PC-3 (cell line): ENCODE measurements at places on chromosomes 12 and 14.

DNA sequence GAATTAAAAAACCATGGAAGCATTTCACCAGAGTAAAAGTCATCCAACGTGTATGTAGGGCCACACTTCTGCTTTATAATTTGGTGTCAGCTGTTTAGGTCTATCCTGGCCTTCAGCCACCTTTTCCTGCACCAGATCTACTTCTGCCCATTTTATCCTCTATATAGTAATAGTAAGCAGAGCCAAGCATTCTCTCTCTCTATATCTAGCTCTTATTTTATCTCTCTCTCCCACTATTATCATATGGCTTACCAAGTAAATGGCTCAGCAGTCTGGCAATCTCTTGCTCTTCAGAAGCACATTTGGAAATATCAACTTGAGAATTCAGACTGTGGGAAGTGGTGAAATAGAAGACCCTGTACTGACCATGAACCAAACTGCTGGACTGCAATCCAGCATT is 84.1 kb upstream of the FKBP4 start:
- DNase-seq: no peak

- DNase-seq: no peak
These were observed 99.8 kb downstream of the DAD1 start for GRCh38 chr14:22489244-22489545.

DNA sequence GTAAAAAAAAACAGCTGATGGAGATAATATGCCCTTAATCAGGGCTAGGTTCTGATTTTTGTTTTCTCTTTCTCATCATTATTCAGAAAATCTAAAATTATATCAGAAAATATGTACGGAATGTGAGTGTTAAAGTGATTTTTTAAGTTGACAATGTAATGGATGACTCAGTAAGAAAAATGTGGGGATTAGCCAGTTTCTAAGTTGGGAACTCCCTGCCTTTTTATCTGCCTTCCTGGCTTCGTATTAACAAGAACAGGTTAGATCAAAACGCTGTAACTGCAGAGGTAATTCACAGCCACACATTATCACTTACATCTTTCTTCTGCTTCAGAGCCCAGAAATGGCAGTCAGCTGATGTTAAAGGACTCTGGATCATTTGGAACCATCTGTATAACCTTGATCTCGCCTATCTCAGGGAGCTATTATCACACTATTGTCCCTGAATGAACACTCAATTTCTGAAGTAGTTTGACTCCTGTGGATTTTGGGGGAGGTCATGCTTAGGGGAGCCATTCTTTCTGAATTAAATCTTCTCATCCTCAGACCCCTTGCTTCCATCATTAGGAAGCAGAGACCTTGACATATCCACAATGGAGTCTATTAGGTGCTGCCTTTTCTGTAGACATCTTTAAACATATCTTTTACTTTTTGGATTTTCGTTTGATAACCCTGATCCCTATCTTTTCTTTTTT is 135.7 kb upstream of the SLC16A7 start:
- peak; percentile 30 for DNase-seq

- DNase-seq: no peak
These were observed 9.2 kb downstream of the NIN start for GRCh38 chr14:50821510-50822464.

GRCh38 chr12:96040305-96041133 is 5.1 kb upstream of the LTA4H start:
- no peak for DNase-seq

DNA sequence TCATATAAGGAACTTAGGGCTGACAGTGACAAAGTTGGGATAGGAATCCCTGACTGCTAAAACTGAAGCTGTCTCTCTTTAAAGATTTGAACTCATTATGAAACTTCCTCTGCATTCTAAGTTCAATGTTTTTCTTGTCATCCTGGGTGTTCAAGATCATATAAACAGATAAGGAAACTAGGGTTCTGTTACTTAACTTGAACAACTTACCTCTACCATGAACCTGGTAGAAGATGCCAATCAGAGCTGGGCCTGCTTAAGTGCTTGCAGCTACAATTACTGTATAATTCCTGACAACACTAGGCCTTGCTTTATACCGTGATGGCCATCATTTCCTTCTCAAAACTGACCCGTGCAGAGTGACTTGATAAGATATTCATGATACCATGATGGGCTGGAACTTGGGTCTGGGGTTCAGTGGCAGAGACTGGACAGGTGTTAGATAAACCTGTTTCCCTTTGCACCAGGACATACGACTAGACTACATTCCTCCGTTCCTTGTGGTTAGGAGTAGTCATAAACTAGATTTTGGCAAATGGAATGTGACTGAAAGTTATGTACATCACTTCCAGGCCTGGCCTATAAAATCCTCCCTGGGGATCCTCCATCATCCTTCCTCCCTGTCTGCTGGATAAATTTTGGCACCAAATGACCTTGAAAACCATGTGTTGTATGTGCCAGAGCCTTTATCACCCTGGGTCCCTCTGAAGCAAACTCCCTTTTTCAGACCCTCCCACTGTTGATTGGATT is 172.2 kb upstream of the PRICKLE1 start:
- peak; percentile 64 for DNase-seq

DNA sequence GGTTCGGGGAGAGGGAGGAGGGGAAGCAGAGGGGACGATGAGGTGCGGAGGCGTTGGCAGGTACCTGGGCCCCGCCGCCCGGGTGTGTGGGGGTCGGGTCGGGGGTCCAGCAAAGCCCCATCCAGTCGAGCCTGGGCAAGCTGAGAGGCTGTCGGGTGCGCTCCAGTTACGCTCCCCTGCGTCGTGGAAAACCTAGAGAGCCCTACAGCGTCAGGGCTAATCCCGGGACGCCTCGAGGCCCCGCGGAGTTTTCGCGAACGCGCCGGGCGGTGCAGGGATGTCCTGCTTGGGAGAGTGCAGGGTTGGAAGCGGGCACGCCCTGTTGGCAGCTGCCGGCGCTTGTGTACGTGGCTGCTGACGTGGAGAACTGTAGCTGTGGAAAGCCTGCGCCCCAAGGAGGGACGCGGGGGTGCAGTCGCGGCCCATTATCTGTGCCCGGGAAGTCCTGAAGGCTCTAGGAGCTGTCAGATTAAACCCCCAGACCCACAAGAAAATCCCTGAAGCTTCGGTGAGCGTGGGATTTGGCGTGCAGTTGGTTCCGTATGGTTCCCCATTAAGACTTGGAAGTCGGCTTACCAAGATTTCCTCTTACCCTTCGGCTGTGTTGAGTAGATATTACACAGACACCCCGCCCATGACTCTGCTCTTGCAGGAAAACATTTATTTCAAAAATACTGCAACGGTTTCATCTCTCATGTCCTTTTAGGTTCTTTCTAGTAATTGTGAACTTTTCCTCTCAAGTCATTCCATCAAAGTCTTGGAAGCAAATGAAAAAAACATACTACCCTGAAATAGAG is 11.3 kb upstream of the SLC38A2 start:
- DNase-seq: peak; percentile 78

DNA sequence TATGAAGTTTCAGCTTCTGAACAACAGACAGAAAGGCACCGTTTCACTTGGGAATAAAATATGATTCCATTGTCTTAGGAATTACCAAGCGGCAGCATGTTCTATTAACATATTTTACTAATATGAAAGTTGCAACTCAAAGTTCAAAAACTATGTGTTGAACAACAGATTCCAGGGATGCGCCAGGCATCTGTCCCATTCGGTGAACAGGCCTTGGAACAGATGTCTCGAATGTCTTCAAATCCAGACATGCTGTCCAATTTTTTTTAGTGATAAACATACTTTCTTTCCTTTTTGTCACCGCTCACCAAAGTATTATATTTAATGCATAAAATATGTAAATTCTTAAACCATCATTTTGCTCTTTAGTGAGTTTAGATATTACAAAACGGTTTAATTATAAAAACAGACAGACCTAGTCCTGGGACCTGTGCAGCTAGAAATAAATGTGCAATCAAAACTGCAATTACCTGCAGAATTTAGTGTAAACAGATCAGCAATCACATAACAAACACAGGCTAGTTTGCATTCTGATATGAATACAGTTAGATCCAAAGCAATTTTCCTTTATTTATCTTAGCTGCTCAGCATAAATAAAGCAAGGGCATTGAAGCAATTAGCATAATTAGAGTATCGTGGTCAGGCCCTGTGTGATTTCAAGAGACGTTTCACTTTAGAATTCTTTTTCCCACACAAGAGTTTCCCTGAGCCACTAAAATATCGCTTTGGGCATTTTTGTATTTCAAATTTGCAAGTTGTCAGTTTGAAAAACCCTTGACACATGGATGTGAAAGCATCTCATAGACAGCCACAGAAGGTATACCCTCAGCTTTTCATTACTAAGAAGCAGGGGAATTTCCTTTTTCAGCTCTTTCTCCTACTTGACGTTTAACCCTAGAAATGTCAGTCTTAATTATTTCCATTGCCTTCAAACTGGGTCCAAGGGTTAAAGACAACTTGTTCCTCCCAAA is 420.8 kb downstream of the EGLN3 start:
- DNase-seq: no peak

- DNase-seq: peak; percentile 97
These were observed 45.2 kb downstream of the NOC4L start for GRCh38 chr12:132189378-132190011.

DNA sequence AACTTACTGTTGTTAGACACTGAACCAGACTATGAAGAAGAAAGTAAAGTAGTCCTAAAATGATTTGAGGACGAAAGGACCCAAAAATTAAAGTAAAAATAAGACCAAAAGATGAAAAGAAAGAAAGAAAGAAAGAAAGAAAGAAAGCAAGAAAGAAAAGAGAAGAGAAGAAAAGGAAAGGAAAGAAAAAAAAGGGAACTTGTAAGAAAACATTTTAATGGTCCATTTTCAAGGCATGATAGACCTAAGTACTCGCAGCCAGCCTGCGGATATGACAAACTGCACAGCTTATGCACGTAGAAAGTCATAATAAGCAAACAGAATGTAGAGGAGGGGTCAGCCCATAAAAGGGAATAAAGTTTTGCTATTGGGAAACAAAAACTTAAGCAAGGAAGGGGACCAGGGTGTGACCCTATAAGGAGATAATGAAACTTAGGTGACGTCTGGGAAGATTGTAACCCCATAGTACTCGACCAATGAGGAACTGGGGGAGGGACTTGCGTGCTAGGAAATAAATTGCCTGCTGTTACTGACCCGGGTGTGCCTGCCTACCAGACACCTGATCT is 59.7 kb downstream of the APOBEC1 start:
- DNase-seq: no peak

DNA sequence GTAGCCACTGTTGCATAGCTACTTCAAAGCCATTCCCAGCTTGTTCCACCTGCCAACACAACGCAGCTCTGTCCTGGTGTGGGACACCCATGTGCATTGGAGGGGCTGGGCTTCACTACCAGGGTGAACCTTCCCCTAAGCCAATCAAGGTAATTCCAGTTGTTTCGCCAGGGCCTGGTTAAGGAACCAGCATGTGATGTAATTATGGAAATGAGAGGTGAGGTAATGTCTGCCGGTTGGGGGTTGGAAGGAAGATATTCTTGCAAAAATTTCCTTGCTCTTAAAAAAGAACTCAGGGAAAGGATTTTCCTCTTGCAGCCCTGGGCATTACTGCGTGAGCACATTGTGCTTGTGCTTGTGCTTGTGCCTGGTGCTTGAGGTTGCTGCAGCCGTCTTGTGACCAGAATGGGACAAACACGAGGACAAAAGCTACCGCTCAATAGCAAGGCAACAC is 14.9 kb downstream of the TUBA1C start:
- DNase-seq: no peak

DNA sequence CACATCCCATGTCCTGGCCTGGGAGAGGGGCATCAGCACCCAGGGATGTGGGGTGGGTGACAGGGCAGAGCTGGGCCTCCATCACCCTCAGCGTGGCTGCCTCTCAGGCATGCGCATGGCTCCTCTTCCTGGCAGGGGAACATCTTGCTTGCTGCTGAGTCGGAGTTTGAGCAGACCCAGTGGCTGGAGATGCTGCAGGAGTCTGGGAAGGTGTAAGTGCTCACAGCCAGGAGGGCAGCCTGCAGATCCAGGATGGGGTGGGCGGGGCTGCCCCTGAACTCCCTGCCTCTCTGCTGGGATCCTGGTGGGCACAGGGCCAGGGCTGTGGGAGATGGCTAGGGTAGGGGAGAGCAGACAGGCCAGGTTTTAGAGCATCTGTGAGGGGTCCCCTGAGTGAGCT is 16.2 kb downstream of the PLEKHD1 start:
- no peak for DNase-seq

DNA sequence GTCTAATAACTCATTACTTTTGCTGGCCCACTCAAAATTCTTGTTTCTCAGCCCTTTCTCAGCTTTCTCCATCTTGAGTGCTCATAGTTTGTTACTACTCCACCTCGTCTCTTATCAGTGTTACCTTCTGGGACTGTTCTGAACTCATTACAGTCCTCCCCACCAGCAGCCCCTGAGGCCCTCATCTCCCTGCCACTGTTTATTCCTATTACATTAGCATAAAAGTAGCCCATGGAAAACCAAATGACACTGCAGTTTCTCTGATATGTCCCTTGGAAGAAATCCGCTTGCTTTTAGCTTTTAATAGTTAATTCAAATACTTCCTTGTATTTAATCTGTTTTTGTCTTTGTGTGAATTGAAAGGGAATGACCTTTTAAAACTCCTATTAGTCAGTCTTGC is 7.6 kb downstream of the AKAP6 start:
- no peak for DNase-seq

- no peak for DNase-seq
These were observed 121.5 kb downstream of the CAPZA3 start for GRCh38 chr12:18859400-18859799.

DNA sequence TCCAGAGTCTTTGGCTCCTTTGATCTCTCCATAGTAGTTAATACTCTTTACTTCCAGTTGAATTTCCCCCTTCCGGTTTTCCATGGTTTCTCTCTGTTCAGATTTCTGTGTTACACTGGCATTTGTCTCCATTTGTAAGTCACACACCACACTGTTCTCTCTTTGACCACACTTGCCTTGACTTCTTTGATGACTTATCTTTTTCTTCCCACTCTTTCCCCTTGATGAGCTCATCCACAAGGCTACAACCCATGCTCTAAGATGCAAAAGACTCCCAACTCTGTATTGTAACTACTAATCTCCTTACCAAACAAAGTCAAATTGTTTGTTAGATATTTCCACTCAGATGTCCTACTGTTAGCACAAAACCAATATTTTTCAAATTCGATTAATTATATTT is 242.7 kb upstream of the E2F7 start:
- DNase-seq: no peak

GRCh38 chr14:44309331-44309730 is 197.8 kb downstream of the FSCB start:
- DNase-seq: peak; percentile 21

GRCh38 chr14:73795974-73796373 is 55.7 kb upstream of the PTGR2 start:
- DNase-seq: peak; percentile 97

DNA sequence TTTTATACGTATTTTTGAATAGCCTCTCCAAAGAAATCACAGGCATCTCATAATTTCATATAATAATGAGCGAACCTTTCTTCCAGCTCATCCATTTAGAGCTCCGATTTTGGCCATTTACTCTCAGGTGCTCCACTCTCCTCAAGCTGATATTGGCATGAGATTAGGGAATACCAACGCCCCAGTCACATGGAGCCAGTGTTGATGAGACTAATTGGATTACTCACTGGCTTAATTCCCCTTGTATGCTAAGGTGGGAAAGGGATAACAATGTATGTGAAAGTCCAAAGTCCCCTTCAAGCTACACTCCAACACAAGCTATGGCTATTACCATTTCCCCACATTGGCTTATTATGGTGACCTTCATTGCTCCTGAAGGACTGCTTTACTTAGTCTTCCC is 76.6 kb upstream of the NAV3 start:
- no peak for DNase-seq
